Brain microvascular endothelial cell (primary cell): ENCODE measurements at places on chromosomes 13 and 19.

DNA sequence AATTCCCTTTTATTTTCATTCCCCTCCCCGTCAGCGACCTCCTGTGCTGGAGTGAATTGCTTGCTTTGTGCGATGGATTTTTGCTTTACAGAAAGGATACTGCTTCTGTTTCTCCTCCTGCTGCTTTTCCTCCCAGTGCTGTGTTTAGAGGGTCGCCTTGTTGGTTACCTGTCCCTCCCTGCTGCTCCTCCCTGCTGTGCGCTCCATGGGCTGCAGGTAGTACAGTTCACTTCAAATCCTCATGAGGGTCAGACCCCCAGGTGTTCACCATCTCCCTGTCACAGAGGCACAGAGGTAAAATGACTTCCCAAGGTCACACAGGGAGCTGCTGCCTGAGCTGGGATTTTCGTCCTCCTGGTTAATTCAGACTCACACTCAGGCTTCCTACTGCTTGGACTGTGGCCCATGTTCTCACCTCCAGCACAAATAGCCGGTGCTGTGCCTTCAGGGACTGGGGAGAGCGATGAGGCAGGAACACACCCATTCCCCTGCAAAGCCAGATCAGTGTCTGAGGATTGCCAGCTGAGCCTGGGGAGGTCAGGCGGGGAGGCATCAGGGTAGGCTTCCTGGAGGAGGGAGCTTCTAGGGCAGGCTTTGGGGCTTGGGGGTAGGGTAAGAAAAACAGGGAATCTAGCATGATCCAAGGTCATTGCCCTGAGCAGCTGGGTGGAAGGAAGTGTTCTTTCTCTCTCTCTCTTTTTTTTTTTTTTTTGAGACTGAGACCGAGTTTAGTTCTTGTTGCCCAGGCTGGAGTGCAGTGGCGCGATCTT is 14.4 kb downstream of the BICRA start:
- no peak for DNase-seq

- DNase-seq = no peak
Observed at GRCh38 chr19:34972163-34972705, 8.2 kb upstream of the ZNF792 start.

GRCh38 chr13:109977212-109977968 is 191.0 kb upstream of the IRS2 start:
- DNase-seq = no peak

- DNase-seq = no peak
Observed at GRCh38 chr13:72384186-72384823, 343.1 kb downstream of the MZT1 start.

GRCh38 chr13:83865161-83866137 is 16.8 kb downstream of the SLITRK1 start:
- DNase-seq = no peak

DNA sequence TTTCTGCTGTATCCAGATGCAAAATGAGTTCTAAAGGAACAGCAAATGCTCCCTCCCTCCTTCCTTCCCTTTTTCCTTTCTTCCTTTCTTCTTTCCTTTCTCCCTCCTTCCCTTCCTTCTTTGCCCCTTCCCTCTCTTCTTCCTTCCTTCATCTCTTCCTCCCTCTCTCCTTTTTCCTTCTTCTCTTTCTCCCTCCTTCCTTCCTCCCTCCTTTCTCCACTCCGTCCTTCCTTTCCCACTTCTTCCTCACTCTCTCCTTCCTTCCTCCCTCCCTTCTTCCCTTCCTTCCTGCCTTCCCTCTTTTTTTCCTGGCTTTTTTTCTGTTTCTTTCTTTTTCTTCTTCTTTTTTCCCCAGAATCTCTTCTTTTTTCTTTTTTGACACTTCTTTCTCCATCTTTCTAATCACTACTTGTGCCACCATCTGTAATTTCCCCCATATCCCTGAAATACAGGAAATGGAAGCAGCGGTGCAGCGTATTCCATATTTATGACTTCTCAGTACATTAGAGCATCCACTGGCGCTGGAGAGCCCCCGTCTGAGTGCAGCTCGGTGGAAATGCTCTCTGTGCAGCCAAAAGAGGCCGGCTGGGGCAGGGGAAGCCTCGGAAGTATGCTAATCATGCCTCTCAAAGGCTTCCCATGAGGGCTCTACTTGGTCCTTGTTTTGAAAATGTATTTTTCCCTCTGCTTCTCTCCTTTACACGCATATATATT is 275.6 kb downstream of the TSHZ3 start:
- DNase-seq = no peak
